Type B pancreatic cell (in vitro differentiated cells): ENCODE measurements at places on chromosomes 4 and X.

DNA sequence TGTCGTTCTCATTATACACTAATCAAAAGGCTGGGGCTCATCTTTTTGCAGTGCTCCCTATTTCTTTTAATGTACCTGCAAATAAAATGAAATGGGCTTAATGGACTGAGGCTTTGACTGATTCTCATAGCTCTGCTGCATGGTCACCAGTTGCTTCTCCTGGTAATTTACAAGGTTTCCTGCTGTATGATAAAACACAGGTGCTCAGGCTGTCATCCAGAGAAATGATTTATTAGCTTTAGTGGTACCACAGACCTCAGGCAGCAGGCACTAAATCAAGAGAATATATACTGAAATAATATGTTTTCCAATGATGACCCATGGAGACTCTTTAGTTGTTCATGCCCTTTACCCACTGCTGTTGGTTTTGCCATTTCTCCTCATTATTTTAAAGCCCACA, 137.7 kb downstream of the C4orf33 start:
- DNase-seq: no peak

- DNase-seq: no peak
Observed at GRCh38 chr4:2357821-2358745, 60.4 kb downstream of the ZFYVE28 start.

DNA sequence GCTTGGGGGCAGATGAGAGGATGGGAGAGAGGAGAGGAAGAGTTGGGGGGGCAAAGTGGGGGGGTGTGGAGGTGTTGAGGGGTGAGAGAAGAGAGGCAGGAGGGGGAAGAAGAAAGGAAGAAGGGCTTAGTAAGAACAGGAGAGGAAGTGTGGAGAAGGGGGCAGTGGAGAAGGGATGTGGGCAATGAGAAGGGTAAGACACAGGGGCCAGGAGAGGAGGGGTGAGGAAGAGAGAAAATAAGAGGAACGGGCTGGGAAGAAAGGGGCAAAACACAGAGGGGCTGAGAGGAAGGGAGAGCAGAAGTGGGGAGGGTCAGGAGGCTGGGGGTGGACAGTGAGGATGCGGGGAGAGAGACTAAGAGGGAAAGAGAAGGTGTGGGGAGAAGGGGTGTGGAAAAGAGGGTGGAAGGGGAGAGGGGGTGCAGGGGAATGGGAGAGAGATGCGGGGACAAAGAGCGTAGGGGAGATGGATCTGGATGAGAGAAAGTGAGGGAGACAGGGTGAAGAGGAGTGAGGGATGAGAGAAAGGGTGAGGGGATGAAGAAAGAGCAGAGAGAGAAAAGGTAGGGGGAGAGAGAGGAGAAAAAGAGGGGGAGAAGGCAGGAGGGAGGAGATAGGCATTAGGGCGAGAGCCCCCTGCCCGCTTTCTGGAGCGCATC, 12.9 kb downstream of the SH3KBP1 start:
- DNase-seq: no peak

- no peak for DNase-seq
Observed at GRCh38 chr4:132269303-132269990, 879.6 kb upstream of the PCDH10 start.

DNA sequence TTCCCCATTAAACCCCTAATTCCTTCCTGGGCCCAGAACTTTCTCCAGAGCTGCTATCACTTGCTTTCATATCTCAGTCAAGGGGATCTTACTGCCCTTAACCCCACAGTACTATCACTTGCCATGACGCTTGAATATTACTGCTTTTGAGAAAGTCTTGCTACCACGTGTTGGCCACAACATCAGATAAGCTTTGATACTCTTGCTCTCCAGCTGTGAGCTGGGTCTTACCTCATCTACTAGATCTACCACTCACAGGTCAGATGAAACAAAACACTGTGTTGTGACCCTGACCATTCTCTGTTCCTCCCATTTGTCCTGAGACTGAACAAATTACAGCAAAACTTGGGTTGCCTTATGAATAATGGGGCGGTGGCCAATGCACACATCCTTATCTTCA, 12.1 kb upstream of the TAPT1 start:
- DNase-seq: no peak

DNA sequence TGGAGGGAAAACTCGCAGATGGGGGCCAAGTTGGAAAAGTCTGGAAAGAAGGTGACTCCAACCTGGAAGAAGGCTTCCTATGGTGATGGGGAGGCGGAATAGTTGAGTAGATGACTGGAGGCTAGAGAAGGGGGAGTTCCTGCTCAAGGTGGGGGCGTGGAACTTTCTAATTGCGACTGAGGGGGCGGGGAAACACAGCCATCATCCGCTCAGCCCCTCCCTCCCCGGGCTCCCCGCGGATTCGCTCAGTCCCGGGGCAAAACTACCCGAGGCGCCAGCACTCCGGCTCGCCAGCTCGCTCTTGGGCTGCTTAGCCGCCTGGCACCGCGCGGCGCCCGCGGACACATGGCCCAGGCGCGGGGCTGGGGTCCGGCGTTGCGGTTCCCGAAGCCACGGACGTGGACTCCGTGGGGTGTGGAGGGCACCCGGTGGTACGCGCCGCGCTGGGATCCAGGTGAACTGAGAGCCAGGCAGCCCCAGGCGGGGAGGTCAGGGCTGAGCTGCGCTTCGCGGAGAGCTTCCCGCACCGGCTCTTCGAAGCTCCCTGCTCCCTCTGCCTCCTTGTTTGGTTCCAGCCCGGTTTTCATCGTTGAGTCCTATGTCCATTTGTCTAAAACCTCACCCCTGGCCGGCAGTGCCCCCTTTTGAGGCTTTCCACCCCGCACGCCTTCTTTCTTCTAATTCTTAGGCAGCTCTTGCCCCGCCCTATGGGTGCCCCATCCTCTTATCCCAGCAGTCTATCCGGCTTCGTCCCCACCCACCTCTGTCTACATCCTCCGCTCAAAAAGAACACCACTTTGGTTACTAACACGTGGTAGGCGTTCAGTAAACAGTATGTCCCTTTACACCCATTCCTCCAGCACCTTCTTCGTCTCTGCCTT, 38.9 kb downstream of the STARD8 start:
- no peak for DNase-seq

DNA sequence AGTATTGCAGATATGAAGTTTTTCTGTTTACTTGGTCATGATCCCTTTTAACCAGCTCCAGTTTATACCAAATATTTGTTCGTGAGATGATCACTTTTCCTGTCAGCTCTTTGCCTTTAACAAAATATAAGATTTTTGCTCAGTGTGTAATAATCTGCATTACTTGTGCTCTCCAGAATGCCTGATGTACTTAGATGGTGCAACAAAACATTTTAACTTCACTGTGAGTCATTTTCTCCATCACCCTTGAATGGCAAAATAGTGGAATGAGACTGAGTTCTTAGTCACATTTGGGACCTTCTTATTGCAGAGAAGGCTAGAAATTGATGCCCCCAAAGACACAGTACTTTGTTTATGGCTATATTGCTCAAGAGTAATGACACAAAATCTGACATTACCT, 252.0 kb downstream of the FRMPD4 start:
- DNase-seq: no peak

- no peak for DNase-seq
Observed at GRCh38 chr4:108168160-108168670, 517 bp downstream of the LEF1 start.

DNA sequence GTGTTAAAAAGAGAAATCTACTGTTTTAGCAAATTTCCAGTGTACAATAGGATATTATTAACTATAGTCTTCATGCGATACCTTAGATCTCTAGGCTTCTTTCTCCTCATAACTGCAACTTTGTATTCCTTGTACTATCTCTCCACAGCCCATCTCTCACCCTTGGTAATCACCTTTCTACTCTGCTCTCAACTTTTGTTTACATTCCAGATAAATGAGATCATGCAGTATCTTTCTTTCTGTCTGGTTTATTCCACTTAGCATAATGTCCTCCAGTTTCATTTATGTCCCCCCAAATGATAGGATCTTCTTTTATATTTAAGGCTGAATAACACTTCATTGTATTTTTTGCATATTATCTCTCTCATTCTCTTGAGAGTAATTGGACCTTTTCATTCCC, 165.5 kb downstream of the HS3ST1 start:
- no peak for DNase-seq

DNA sequence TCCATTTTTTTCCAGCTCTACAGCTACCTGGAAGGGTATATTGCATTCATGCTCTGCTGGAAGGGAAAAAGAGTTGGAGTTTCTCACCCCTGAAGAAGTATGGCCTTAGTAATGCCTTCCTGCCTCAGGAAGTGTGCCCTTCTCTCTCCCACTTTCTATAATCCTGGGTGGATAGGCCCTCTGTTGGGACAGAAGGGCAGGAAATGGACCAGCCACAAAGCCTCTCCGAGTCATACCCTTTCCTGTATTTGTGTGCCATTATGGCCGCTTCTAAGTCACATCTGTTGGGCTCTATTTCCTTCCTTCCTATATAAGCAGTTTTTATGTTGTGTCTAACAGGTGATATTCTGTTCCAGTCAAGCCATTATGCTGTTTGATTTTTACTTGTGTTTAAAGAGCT, 74.8 kb upstream of the SMARCA5 start:
- DNase-seq: no peak

DNA sequence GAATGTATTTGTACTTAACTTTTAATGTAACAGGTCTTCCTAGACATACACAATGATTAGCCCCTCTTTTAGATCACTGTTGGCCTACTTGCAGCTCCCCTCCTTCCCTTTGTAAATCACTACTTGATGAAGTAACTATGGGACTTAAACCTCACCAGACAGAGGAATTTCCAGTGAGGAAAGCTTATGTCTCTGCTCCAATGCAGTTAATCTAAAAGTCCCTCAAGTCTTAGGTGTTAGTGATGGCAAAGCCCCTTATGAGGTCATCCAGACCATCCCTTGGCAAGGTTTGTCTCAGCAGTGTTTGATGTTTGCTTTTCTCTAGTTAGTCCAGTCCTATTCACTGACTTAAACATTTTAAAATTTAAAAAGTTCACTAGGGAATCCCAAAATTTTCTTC, 877.3 kb upstream of the INTU start:
- DNase-seq: no peak

DNA sequence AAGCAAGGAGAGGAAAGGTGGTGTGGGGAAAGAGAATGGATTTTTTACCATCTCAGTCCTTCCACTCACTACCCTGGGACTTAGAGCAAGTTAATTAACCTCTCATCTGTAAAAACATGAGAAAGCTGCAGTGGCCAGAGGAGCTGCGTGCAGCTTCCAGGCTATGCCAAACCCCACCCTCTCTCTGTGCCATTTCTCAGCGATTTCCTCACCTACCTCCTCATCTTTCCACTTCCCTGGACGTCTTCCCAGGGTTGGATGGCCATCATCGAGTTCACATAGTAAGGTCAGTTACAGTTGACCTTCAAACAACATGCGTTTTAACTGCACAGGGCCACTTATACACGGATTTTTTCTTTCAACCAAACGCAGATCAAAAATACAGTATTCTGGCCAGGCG, 64.3 kb downstream of the SMIM20 start:
- no peak for DNase-seq

- DNase-seq: no peak
Observed at GRCh38 chr4:7044137-7044930, 1.2 kb downstream of the TADA2B start.

- no peak for DNase-seq
Observed at GRCh38 chrX:41452565-41453356, 5.6 kb downstream of the NYX start.

GRCh38 chr4:138458751-138459150, 216.6 kb upstream of the SLC7A11 start:
- no peak for DNase-seq

- DNase-seq: no peak
Observed at GRCh38 chrX:9184211-9184610, 150.3 kb upstream of the FAM9B start.

DNA sequence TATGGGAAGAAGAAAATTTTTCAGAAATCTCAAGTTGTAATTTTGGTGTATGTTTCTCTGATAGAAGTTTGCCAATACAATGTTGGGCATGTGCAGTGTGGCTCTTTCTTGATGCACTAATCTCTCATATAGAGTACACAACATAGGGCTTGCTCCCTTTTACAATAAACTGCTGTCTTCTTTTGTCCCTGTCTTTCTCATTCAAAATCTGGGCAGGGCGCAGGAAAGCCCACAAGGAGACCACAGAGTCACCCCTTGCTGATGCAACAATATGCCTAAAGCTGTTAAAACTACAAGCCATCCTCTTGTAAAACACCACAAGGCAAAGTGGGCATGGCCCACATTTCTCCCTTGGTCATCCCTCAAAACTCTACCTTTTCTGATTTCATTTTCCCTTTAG, 63.4 kb upstream of the TBC1D9 start:
- no peak for DNase-seq

GRCh38 chr4:84944947-84945346, 21.5 kb downstream of the WDFY3 start:
- no peak for DNase-seq

- DNase-seq: no peak
Observed at GRCh38 chrX:103878466-103879122, 46.5 kb upstream of the RAB9B start.

DNA sequence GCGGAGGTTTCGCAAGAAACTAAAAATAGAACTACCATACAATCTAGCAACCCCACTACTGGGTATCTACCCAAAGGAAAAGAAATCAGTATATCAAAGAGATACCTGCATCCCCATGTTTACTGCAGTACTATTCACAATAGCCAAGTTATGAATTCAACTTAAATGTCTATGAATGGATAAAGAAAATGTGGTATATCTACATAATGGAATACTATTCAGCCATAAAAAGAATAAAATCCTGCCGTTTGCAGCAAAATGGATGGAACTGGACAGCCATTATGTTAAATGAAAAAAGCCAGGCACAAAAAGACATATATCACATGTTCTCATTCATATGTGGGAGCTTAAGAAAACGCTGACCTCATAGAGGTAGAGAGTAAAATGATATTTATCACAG, 65.3 kb downstream of the LCORL start:
- no peak for DNase-seq

GRCh38 chr4:145168581-145169187, 11.7 kb downstream of the OTUD4 start:
- no peak for DNase-seq

GRCh38 chr4:52572936-52573485, 86.1 kb downstream of the USP46 start:
- no peak for DNase-seq

DNA sequence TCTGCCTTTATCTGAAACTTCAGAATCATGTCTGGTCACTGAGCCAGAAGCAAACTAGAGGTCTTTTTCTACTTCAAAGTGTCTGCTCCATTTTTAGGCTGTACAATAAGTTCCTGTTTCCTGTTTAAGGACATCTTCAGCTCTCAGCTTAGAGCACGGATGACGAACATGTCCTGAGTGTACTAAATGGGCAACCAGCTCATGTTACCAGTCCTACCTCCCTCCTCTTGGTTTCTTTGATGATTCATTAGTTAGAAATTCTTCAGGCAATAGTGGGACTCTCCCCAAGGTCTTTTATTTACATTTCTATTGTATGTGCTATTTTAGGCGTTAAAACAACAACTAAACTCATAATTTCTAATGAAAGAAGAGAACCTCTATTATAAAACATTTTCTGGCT, 58.0 kb downstream of the ENPEP start:
- no peak for DNase-seq

DNA sequence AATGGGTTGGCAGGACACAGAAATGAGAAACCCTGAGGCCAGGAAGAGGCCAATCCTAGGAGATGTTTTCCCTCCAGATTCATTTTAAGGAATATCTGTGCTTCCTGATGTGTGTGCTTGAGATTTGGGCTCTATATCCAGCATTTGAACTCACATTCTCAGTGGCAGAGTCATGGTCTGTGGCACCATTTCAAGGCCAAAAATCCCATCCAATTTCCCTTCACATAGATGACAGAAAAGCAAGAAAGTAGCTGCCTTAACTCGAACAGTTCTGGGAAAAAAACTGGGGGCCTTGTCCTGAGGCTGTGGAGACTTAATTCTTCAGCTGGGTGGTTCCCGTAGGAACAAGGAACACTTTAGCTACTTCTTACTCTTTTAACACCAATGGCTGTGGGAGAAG, 27.4 kb downstream of the TAF7L start:
- DNase-seq: no peak

- no peak for DNase-seq
Observed at GRCh38 chr4:88738180-88738579, 40.6 kb upstream of the NAP1L5 start.
